ENCODE measurements at places on chromosomes 6 and 20. TPM values are rescaled to one million over a fixed set of nuclear protein-coding genes. Genes with fewer than 3 reads are reported as not detected.

GRCh38 chr6:47512872-47513271, 35.3 kb downstream of the CD2AP start:
- DNase-seq, result no peak

DNA sequence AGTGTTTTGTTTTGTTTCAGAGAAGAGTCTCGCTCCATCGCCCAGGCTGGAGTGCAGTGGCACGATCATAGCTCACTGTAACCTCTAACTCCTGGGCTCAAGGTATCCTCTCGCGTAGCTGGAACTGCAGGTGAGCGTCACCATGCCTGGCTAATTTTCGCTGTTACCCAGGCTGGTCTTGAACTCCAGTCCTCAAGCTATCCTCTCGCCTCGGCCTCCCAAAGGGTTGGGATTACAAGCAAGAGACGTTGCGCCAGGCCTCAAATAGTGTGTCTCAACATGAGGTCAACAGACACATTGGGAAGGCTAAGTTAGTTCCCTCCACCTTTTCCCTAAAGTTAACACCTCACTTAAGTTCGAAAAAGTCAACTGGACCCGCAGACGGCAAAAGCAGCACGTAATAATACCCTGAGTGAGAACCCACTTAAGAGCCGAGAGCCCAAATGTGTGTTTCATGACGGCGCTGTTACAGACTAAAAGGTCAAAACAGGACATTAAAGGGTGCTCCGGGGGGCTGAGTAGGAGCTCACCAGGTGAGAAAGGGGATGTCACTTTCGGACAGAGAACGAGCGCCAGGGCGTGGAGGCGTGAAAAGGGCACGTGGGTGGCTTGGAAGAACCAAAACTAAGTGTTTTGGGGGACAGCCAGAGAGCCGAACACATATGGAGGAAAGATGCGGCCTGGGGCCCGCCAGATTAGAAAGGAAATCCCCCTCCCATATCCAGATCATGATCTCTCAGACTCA, 499 bp downstream of the TTI1 start:
- no peak for DNase-seq

- no peak for DNase-seq
Measured at GRCh38 chr20:40676491-40677269, 12.4 kb downstream of the MAFB start.

DNA sequence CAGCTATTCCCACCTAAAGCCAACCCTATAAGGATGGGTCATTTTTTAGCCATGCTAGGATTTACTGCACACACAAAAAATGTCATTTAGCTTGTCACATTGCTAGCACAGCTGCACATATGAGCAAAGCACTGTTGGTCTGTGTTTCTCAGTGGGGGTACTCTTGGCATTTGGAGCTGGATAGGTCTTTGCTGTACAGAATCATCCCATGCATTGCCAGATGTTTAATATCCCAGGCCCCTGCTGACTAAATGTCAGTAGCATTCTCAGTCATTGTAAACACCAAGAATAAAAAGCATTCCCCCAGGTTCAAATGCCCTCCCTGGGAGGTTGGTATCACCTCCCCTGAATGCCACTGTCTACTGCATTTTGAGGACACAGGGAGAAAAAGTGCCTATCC, 14.6 kb upstream of the LTV1 start:
- no peak for DNase-seq

DNA sequence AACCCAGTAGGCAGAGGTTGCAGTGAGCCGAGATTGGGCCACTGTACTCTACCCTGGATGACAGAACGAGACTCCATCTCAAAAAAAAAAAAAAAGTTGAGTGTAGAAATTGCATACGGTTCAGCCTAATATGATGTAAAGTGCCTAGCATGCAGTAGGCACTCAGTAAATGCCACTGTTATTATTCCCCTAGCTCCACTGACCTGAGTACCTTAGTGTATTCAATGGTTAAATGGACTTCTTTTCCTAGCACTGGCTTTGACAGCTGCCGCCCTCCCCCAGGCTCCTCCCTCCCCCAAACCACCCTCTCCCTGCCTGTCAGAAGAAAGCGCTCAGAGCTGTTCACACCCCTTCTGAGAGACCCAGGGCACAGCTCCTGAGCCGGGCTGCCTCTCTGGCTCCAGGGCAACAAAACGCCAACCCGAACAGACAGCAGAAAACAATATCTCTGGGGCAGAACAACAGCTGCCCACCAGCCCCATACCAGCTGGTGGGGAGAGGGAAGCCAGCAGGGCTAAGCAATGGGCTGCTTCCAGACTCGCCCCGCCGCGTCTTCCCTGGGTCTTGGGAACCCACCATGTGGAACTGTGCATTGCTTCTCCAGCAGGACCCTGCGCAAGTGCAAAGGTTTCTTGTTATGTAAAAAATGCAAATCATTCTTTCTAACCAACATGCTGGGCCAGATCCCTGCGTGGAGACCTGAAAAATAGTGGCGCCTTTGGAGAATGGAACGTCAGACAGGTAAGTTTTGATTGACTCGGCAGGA, 4.5 kb downstream of the CPNE5 start:
- DNase-seq, result no peak

DNA sequence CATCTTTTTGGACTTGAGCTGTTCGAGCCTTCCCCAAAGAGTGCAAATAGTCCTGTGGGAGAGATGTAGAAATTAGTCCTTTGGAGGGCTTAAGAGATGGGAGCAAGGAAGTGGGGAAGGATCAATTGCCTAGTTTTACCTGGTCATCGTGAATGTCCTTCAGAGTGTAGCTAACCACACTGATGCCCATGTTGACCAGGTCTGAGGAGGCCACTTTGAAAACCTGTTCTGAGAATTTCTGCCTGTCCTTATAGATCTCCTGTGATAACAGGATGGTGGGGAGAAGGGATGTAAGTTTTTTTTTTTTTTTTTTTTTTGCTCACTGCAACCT, 2.0 kb downstream of the FLOT1 start:
- DNase-seq, result no peak

GRCh38 chr6:81601918-81602317, 150.6 kb downstream of the TENT5A start:
- no peak for DNase-seq

- no peak for DNase-seq
Measured at GRCh38 chr6:92047860-92048259, 1371.5 kb downstream of the EPHA7 start.

The GRM1 gene
- total RNA-seq, result 2.2 TPM

The ASIP gene
- 18.9 TPM for total RNA-seq

The TMEM200A gene
- total RNA-seq, result not detected

The GUCA1A gene
- total RNA-seq, result not detected

All from Right ventricle myocardium superior (tissue), 1 donor.